ENCODE measurements at places on chromosomes 1 and 21.

DNA sequence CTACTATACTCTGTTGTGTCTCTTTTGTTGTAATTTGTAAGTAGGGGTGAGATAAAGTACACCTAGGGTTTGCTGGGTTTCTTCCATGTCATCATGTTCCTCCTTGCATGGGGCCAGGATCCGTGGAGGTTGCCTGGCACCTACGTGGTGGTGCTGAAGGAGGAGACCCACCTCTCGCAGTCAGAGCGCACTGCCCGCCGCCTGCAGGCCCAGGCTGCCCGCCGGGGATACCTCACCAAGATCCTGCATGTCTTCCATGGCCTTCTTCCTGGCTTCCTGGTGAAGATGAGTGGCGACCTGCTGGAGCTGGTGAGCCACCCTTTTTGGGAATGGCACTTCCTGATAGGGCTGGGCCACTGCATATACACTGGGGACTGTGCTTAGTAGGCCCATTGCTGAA, 4.4 kb downstream of the PCSK9 start:
- DNase-seq = no peak

DNA sequence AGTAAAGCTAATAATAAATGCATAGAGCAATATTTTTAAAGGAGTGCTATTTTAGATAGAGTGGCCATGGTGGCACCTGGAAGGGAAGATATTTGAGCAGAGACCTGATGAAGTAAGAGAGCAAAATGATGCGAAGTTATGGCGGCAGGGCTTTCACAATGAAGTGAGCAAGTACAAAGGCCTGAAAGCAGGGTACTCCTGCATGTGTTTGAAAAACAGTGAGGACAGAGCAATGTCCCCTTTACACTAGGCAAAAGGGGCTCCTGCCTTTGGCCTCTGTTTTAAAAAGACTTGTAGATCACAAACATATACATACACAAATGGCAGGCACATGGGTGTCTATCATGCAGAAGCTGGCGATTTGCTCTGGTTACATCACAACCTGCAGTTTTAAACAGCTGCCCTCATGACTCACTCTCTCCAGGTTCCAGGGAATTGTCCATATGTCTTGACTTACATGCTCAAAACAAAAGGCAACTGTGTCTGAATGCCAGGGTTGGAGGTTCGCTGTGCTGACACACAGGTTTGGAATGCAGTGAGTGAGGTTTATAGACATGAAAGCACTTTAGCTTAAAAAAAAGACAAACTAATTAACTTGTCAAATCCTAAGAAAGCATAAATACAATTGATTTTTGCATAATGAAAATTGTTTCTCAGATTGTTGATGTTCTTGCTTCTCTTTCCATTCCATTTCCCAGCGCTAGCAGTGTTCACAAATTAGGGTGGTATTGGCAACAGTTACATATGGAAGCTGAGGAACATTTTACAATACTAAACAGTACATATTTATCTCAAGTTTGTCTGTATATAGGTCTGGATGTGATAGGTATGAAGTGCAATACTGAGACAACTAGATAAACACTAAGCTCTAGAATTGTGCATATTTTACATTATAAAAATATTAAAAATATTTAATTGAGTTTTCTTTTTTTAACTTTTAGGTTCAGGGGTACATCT, 313.9 kb downstream of the BARHL2 start:
- peak; percentile 27 for DNase-seq

GRCh38 chr1:1304331-1305299, 3.1 kb downstream of the ACAP3 start:
- peak; percentile 67 for DNase-seq

DNA sequence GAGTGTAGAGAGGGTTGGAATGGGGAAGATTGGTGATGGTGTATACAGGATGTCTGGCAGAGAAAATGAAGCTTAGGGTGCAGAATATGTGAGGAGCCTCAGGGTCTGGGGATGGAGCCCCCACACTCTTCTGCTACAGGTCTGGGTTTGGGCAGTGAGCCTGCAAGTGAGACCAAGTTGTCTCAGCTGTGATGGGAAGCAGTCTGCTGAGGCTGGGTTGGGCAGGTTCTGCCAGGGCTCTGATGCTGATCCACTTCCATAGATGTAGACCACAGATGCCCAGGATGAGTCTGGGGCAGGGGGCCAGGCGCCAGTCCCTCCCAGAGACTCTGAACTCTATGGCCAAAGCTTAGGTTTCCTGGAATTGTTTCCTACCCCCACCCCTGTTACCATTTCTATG, 516.9 kb downstream of the PTPRU start:
- DNase-seq = no peak

- DNase-seq = no peak
Observed at GRCh38 chr1:165856606-165857005, 29.2 kb downstream of the UCK2 start.
